ENCODE measurements at places on chromosomes 1 and 21.

- no peak for DNase-seq
These were observed 1.2 kb downstream of the LORICRIN start for GRCh38 chr1:153260585-153261280.

GRCh38 chr21:38299671-38300070 is 42.9 kb downstream of the KCNJ15 start:
- no peak for DNase-seq

DNA sequence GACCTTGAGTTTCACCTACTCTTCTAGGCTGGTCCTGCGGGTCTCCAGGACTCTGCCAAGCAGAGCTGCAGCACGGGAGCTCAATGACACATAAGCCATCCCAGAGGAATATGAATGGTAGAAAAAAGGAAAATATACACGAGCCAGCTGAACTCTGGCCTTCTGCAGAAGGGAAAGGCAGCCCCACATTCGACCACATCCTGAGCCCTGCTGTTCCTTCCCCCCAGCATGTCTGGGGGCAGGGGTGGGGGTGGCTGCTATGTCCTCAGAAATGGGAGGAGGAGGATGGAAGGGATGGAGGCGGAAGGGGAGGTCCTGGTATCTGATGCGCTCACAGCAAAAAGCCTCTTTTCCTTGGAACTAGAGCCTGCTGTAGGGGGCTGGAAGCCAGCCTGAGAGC is 12.1 kb upstream of the KDF1 start:
- no peak for DNase-seq

GRCh38 chr1:241816008-241816407 is 32.0 kb upstream of the EXO1 start:
- no peak for DNase-seq

DNA sequence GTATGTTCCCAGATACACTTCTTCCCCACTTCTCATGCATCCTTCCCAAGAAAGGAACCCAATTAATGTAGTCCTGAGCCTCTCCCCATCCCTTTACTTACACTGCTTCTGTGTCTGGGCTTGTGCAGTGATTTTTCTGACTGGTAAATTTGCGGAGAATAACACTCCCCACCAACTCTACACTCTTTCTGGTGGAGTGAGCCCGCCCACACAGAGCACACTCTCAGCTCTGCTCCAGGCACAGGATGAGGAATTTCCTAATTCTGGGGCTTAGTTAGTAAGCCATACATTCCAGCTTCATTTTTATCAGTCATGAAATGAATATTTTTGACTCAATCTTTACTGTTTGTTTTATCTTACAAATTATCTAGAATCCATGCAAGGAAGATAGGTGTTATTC is 38.6 kb downstream of the FMO4 start:
- DNase-seq, result no peak

- DNase-seq, result no peak
These were observed 268.4 kb upstream of the USP24 start for GRCh38 chr1:55483523-55483922.

- DNase-seq, result no peak
These were observed 134.5 kb downstream of the HHIPL2 start for GRCh38 chr1:222413436-222413835.

DNA sequence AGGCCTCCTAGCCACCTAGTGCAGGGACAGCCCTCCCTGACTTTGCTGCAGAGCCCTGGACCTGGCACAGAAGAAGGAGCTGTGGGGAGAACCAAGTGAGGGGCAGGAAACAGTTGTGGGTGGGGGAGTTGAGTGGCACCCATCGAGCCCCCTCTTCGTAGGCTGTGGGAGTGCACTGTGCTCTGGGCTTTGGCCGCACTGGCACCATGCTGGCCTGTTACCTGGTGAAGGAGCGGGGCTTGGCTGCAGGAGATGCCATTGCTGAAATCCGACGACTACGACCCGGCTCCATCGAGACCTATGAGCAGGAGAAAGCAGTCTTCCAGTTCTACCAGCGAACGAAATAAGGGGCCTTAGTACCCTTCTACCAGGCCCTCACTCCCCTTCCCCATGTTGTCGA is 1.2 kb downstream of the DUSP23 start:
- DNase-seq, result no peak

- no peak for DNase-seq
These were observed 9.5 kb upstream of the TMEM39B start for GRCh38 chr1:32063261-32063681.

DNA sequence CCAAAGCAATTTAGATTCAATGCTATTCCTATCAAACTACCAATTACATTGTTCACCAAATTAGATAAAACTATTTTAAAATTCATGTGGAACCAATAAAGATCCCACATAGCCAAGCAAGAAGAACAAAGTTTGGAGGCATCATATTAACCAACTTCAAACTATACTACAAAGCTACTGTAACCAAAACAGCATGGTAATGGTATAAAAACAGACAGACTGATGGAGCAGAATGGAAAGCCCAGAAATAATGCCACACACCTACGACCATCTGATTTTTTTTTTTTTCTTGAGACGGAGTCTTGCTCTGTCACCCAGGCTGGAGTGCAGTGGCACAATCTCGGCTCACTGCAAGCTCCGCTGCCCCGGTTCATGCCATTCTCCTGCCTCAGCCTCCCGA is 7.1 kb downstream of the ZNF124 start:
- no peak for DNase-seq

GRCh38 chr1:20717452-20718342 is at the start of gene KIF17:
TSS of gene KIF17 (minus strand) at chr1:20718007. CDS start at chr1:20717706, 301 bp downstream.
- peak; percentile 27 for DNase-seq

DNA sequence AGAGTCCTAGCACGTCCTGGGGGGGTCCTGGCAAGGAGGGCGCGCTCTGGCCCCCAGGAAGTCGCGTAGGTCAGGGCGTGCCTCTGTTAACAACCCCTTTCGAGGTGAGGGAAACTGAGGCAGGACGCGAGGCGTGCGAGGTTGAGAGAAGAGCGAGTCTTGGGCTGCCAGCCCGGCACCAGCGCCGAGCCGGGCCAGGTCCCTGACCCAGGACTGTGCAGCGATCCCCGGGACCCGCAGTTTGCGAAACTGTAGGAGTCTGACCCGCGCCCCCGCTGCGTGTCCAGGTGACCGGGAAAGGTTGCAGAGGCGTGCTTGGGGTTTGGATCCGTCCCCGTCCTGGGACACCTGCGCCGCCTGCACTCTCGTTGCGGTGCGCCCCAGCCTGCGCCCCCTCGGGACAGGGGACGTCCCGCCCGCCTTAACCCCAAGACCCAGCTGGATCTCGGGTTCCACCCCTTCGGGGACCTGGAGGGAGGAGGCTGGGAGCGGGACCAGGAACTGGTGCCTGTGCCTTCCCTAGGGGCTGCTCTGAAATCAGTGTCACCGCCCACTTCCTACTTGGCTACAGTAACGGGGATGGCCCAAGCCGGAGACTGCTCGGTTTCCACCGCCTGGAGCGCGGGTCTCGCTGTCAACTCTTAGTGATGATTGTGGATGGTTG is 493 bp downstream of the DISC1 start:
- DNase-seq, result no peak

- DNase-seq, result no peak
These were observed 658.5 kb upstream of the ADGRL2 start for GRCh38 chr1:81142099-81142826.

- no peak for DNase-seq
These were observed 21.2 kb upstream of the CENPF start for GRCh38 chr1:214581785-214582184.

DNA sequence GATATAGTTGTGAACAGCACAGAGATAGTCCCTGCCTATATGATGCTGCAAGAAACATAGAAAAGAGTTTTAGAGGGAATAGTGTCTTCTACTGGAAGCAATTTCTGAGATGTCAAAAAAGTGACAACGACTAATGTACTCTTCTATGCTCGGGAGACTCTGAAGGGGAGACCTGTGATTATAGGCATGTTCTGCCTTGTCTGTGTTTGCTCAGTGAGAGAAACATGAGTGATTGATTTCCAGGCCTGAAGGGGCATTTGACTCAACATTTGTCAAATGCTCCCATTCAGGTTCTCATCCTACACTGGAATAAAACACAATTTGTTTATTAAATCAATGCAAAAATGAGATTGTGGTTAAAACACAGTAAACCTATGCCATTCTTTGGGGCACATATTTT is 131.8 kb downstream of the CTH start:
- no peak for DNase-seq

GRCh38 chr21:34271189-34271851 is 92.5 kb upstream of the KCNE2 start:
- DNase-seq, result no peak

DNA sequence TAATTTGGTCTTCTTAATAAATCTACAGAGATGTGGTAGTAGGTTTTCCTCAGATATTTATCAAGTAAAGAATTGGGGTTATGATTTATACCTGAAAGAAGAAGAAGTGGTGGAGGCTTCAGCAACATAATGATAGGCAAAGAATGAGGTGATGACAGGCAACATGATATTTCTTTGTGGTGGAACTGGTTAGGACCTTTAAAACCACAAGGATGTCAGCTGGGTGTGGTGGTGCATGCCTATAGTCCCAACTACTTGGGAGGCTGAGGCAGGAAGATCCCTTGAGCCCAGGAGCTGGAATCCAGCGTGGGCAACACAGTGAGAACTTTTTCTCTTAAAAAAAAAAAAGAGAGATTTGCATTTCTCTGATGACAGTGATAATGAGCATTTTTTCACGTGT is 34.1 kb upstream of the COL11A1 start:
- DNase-seq, result no peak

GRCh38 chr1:233045588-233045987 is 95.2 kb downstream of the NTPCR start:
- DNase-seq, result no peak

DNA sequence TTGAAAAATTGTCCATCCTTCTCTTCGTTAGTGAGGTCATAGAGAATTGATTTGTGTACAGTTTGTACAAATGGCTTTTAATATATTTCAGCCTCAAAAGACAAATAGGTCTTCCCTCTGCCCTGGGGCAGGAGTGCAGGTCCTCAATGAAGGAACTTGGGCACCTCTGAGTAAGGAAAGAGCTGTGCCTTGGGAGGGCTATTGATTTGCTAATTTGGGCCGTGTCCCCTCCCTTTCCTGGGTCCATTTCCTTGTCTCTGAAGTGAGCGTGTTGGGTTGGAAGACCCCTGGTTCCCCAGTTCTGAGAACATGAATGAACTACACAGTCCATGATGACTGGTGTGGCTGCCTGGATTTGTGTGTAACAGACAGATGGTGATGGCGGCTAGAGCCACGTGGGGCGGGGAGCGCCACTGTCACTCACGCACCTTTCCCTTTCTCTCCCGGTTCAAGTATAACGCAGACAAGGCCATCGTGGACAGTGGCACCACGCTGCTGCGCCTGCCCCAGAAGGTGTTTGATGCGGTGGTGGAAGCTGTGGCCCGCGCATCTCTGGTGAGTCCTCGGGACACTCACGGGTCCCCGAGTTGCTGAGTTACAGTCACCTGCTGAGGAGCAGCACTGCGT is 71.0 kb upstream of the FAM3B start:
- DNase-seq, result no peak

DNA sequence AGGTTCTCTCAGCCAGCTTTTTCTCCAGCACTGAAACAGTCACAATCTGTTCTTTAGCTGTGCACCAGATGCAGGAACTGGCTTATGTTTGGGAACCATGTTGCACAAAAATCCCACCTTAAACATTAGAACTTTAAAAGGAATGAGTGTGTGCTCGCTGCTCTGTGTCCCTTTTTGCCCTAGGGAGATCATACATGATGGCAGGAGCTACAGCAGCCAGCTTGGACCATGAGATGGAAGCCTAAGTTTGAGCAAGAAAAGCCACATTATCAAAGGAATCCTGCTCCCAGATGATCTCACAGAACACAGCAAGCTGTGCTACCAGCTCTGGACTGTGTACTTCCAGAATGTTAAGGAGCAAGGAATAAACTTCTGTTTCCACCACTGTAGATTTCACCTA is 3.5 kb downstream of the ZBTB17 start:
- no peak for DNase-seq

DNA sequence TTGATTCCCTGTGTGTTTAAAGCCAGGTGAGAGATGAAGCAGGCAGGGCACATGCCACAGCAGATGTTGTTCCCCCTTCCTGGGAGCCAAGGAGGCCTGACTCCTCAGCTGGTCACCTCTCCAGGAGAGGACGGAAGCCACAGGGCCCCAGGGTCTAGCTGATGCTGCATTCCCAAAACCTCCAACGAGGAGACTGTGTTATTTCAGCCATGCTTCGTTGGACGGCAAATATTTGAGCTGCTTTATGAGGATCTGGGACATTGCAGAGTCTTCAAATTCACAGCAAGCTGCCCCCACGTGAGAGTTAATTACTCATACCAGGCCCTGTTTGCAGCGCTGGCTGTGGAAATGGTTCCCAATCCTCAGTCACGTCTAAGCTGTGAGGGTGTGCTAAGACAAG is 85.3 kb downstream of the CDC7 start:
- DNase-seq, result no peak

GRCh38 chr1:25694167-25695007 is 77.8 kb downstream of the MAN1C1 start:
- no peak for DNase-seq

DNA sequence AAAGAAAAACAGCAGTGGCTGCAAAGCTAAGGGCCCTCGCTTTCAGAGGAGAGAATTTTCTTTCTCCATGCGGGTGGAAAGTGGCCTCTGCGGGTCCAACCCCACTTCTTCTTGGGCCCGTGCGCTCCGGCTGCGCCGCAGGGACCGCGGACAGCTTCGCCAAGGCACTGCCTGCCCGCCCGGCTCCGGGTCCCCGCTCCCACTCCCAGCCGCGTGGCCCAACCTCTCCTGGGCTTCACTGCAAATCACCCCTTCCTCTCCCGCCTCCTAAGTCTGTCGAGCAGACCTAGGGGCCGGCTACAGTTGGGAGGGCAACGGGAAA is 1.0 kb upstream of the RUNX3 start:
- DNase-seq, result no peak

GRCh38 chr1:182965096-182965495 is 12.1 kb upstream of the SHCBP1L start:
- DNase-seq, result no peak

DNA sequence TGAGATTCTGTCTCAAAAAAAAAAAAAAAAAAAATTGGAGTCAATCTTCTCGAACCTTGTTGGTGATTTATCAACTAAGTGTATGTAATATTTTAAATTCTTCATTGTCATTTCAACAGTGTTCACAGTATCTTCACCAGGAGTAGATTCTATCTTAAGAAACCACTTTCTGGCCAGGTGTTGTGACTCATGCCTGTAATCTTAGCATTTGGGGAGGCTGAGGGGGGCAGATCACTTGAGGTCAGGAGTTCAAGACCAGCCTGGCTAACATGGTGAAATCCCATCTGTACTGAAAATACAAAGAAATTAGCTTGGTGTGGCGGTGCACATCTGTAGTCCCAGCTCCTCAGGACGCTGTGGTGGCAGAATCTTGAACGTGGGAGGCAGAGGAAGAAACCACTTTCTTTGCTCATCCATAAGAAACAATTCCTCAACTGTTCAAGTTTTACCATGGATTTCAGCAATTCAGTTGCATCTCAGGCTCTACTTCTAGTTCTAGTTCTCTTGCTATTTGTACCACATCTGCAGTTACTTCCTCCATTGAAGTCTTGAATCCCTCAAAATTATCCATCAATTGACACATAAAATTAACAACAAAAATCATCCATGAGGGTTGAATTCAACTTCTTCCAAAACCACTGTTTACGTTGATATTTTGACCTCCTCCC is 30.4 kb upstream of the EYA3 start:
- no peak for DNase-seq

All from stimulated activated CD8-positive, alpha-beta memory T cell treated with anti-CD3 and anti-CD28 coated beads, Interleukin-12 subunit alpha, Interleukin-12 subunit beta, amount 100 ng/mL, for 1 hour (primary cell).